T follicular helper cell (primary cell): ENCODE measurements at places on chromosomes 6 and 20.

GRCh38 chr6:135423649-135424128, 73.9 kb downstream of the AHI1 start:
- no peak for DNase-seq

DNA sequence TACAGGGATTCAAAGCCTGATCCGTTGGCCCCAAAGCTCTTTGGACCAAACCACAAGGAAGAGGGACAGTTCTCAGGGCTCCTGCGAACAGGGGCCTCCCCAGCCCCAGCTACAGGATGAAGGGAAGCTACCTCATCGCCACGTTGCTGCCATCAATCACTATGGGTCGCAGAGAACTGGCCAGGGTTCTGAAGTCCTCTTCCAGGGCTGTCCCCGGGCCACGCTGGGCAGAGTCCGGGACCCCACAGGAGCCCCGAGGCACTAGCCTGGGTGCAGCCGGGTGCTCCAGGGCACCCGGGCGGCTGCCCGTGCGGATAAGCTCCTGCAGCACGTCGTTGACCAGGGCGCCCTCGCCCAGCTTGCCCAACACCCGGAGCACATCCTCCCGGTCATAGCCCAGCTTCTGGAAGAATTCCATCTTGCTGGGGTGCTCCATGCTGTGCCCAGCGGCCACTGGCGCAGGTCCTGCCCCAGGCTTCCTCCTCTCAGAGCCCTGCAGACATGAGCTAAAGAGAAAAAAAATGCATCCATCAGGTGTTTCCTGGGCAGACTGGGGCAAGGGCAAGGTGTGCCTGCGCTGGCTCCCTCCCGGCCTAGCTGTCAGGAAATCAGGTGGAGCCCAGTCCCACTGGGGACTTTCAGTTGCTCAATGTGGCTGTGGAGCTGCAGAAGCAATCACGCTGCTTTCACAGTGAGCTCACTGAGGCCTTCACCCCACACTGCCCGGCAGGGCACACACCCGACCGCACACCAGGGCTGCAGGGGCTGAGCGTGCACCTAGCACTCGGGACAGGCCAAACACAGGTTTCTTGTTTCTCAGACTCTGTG, 10.5 kb downstream of the ZC3H12D start:
- no peak for DNase-seq

GRCh38 chr6:45808917-45809316, 206.7 kb downstream of the CLIC5 start:
- DNase-seq: no peak

GRCh38 chr6:95431637-95432228, 145.6 kb upstream of the MANEA start:
- no peak for DNase-seq
